ENCODE measurements at places on chromosomes 2 and 18.
A peak's percentile ranks its signal among the peaks of the same experiment; 100 is the strongest.

GRCh38 chr18:55013086-55013485 is 53.8 kb upstream of the CCDC68 start:
- no peak for DNase-seq

DNA sequence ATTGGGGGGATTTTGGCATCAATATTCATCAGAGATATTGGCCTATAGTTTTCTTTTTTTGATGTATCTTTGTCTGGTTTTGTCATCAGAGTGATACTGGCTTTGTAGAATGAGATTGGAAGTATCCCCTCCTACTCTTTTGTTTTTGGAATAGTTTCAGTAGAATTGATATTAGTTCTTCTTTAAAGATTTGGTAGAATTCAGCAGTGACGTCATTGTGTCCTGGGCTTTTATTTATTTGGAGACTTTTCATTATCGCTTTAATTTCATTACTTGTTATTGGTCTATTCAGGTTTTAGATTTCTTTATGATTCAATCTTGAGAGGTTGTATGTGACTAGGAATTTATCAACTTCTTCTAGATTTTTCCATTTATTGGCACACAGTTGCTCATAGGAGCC is 825.5 kb upstream of the NXPH2 start:
- DNase-seq = no peak

DNA sequence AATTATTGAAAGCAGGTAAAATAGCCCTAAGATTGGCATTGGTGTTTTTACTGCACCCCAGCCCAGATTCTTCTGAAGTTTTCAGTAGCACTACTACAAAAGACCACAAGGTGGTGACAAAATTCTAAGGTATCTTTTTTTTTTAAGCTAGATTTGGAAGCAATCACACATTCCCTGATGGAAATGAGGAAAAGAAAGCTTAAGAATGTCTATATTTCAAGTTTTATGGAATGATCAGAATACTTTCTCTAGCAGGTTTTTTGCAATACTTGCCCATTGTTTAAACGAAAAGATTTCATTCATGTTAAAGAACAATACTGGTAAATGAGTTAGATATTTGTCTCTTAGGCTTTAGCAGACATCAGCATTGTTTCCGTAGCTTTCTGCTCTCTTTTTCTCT is 32.1 kb upstream of the ZNF638 start:
- DNase-seq = no peak

DNA sequence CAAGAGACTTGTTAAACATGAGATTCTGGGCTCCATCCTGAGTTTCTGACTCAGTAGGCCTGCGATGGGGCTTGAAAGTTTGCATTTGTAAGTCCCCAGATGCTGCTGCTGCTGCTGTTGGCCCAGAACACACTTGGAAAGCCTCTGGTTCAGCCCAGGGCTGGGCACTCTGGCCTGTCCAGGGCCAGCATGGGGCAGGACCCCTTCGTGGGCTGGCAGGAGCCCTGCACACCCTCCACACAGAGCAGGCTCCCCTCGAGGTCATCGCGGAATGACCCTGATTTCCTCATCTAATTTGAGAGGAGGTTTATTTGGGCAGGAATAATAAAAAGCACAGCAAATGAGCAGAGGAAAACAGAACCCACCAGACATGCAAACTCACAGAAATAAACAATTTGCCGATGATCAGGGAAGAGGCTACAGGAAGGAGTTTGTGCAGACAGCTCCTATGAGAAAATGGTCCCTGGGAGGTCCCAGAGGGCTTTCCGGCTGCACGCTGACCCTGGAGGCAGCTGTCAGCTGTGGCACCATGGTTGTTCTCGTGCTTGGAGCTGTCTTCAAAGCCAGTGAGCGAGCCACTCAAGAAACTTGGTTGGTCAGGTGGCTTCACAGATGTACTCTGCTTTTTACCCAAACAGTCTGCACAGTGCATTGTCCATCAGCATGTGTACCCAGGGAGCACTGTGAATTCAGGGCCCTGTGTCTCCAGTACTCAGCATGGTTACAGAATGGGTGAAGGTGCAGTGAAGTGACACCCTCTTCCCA is 119.3 kb downstream of the GLI2 start:
- DNase-seq = no peak

- DNase-seq = no peak
These were observed 182.8 kb downstream of the PIK3C3 start for GRCh38 chr18:42137693-42138375.

DNA sequence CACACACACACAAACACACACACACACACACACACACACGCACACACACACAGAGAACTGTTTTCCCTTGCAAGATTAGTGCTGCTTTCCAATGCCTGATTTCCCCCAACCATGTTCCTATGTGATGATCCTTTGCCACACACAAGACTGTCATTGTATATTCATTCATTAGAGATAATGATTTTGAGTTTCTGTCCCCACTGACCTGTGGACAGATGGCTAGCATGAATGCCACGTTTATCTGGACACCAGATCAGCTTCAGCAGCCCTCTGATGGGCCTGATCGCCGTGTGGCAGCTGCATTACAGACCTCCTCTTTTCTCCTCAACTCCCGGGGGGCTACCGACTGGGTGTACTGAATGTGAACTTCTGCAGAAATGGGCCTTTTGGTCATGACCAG is 353.0 kb downstream of the MYCN start:
- DNase-seq = no peak

- DNase-seq = no peak
These were observed 158.5 kb downstream of the KCNE4 start for GRCh38 chr2:223210489-223210888.

DNA sequence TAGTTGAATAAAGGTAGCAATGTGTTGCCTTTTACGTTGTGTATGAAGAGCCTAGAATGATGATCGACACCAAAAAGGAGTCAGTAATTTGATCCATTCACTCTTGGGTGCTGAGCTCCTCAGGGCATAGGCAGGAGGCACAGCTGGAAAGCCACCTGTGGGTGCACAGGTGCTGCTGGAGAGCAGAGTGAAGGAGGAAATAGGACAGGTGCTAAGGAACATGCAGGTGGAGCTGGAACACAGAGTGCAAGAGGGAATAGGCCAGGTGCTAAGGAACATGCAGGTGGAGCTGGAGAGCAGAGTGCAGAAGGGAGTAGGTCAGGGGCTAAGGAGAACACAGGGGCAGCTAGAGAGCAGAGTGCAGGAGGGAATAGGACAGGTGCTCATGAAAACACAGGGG is 86.1 kb downstream of the SH3YL1 start:
- no peak for DNase-seq

GRCh38 chr2:223051693-223052289 is at the start of gene KCNE4:
Gene KCNE4 (plus strand): TSS chr2:223052190. CDS start chr2:223052831, 641 bp downstream.
- DNase-seq = peak; percentile 78

- no peak for DNase-seq
These were observed 46.4 kb upstream of the MAP4K3 start for GRCh38 chr2:39483534-39483933.

- DNase-seq = no peak
These were observed 32.4 kb downstream of the LRP2 start for GRCh38 chr2:169329688-169330554.

DNA sequence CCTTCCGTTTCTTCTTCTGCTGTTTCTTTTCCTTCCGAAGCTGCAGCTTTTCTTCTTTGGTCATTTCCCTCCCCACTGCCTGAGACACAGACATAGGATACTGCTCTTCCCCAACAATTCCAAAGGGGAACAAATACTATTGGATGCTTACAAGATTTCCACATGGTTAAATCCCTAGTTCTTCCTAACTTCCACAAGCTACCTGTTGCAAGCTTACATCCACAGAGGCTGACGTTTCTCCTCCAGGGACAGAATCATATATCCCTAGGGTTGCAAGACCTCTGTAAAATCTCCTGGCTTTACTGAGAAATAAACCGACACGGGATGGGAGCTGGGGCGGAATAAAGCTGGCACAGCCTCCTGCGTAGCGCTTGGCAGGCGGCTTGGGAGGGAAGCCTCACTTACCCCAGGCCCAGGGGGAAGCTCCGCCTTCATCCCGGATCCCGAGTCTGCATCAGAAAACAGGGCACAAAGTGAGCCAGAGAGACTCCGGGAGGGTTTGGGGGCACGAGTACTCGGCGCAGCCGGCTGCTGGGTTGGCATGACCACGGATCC is 590 bp downstream of the EIF2B4 start:
- peak; percentile 75 for DNase-seq

- DNase-seq = peak; percentile 85
These were observed at the start of gene HAAO for GRCh38 chr2:42792583-42793333. Gene HAAO (minus strand): TSS chr2:42792583. CDS start chr2:42792536, 47 bp downstream.

DNA sequence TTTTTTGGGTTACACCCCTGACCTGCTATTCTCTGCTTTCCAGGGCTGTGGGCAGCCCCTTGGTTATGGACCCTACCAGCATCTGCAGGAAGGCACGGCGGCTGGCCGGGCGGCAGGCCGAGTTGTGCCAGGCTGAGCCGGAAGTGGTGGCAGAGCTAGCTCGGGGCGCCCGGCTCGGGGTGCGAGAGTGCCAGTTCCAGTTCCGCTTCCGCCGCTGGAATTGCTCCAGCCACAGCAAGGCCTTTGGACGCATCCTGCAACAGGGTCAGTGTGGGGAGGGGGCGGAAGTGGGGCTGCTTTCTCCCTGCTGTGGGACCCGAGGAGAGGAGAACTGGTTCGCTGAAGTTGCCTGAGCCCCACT is 9.7 kb upstream of the WNT10A start:
- no peak for DNase-seq

DNA sequence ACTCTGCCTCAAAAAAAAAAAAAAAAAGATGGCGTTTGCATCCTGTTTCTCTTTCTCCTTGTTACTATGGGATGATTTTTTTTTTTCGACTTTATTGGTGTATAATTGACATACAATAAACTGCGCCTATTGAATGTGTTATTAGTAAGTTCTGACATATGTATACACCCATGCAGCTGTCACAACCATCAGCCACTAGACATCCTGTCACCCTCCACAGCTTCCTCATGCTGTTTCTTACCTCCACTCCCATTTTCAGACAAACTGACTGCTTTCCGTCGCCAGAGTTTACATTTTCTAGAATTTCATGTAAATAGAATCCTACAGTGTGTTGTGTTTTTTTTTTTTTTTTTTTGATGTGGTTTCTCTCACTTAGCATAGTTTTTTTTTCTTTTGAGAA is 27.9 kb downstream of the RRM2 start:
- no peak for DNase-seq

DNA sequence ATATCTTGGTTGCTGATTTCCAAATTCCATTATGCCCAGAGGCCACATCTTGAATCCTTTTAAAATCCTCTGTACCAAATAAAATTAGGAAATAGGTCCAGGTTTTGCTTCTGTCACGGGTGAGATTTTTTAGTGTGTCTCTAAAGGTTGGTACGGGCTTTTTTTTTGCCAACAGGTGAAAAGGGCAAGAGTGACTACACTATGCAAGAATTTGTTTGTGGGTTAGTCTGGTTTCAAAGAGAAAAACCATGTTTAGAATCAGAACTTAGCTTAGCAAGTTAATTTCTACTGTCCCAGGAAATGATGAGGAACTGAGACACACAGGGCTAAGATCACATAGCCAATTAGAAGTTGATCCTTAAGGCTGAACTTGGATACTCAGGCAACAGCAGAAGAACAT is 41.7 kb downstream of the POLR1A start:
- no peak for DNase-seq

All from femur (tissue), 1 donor.